Stimulated activated CD4-positive, alpha-beta T cell treated with anti-CD3 and anti-CD28 coated beads, Interleukin-4, amount 100 ng/mL, for 48 hours (primary cell): ENCODE measurements at places on chromosomes 2 and 18.

- DNase-seq, result no peak
Measured at GRCh38 chr2:101677658-101678057, 19.8 kb upstream of the MAP4K4 start.

DNA sequence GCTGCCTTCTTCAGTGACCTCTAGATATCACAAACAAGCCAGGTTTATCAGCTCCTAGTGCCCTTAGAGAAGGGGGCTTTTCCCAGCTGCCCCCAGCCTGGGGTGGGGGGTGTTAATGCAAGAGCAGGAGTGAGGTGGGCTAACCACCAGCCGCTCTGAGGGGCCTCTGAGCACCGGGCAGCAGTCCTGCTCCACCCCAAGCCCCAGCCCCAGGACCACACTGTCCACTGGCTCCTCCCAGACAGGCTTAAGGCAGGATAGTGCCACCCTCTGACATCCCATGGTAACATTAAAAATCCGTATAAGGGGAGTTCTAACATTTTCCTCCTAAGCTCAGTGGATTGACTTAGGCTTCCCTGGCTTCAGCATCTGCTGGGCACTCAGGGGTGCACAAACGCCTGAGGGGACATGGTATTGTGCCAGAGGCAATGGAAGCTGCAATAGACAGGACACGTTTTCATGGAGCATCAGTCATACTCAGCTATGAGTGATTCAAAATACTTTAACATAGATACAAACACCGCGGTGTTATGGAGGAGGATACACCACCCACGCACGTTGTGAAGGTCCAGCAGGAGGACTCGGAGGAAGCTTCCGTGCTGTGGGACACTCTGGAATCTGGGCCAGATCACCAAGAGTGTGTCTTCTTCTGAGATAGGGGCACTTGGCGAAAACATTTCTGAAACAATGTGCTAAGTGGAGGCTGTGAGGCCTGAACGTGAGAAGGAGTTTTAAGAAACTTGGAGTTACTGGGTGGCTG lies 112.7 kb upstream of the EPC2 start:
- no peak for DNase-seq

GRCh38 chr2:9770308-9771100 lies 72.8 kb upstream of the TAF1B start:
- peak; percentile 42 for DNase-seq

DNA sequence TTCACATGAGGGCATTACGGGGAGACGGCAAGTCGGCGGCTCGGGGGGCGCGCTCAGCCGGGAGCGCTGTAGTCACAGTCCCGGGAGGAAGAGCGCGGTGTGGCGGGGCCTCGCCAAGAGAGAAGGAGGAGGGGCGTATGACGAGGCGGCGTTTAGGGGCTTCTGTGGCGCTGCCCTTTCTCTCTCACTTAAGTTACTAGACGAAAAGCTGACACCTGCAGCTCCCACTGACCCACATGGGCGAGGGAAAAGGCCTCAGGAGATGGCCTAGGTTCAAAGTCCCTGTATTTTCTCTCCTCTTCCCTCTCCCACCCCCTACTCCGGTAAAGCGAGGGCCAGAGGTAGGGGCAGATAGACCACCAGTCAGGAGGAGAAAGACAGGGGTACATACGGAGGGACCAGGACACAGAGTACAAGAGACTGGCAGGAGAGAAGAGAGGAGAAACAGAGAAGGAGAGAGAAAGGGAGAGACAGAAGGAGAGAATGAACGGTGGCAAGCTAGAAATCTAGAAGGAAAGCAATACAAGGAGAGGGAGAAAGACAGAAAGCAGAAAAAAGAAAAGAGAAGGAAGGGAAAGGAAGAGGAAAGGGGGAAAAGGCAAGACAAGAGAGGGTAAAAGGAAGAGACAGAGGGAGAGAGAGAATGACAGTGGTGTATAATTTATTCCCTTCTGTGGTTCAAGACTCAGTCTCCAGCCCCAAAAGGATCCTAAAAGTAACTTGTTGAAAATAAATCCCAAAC lies 3.8 kb downstream of the SIX2 start:
- DNase-seq, result no peak

- no peak for DNase-seq
Measured at GRCh38 chr18:36470896-36471295, 173.4 kb downstream of the FHOD3 start.

DNA sequence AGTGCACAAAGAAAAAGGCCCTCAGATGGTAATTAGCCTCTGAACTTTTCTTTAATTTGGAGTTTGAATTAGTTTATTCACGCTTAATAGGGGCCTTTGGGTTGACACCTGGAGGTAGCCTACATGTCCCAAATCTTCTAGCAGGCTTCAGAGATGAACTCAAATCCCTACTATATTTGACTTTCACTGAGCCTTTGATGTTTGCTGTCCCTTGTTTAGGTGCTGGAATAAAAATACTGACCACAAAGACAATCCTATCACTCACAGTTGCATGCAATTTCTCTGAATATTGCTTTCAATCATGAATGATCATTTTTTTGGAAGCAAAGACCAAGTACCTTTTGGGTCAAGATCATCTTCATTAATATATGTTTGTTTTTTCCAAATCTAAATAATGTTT lies 564.0 kb upstream of the FANCL start:
- no peak for DNase-seq

DNA sequence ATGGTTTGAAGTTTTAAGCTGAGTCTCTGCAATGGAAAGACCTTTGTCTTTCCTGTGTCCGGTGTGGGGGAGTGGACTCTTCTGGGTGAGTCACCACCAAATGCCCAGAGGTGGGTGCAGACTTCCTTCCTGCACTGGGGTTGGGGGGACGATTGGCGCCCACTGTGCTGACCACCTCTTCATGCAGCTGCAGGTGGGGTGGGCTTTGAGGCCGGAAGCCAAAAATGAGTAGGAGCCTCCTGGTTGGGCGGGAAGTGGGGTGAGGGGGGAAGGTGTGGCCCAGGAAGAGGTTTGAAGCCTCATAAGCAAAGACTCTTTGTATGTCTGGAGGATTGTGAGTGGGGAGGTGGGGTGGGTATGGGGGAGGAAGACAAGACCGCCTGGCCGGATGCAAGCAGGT lies 27.6 kb downstream of the PAX8 start:
- no peak for DNase-seq

DNA sequence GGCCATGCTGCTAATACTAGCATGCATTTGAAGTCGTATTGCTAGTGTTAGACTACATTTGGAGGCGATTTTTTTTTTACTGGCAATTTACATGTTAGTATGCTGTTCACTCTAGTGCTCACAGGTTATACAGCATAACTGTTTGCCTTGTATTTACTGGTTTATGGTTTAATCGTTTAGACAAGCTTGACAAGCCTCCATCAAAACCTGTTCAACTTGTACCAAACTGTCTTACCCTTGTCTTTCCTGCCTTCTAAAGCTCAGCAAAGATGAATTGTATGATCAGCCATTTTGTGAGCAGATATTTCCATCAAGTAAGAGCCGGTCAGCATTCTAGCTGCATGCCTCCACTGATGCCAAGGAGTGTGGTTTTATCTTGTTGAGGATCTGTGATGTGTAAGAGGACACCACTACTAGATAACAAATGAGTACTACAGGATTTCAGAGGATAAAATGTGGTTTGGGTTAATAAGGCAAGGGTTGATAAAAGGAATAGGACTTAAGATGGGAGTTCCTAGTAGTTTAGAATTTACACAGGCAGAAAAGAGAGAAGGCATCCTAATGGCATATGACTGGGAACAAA lies 68.4 kb upstream of the ITM2C start:
- no peak for DNase-seq

GRCh38 chr2:113025737-113026136 lies 20.5 kb downstream of the IL36A start:
- no peak for DNase-seq

DNA sequence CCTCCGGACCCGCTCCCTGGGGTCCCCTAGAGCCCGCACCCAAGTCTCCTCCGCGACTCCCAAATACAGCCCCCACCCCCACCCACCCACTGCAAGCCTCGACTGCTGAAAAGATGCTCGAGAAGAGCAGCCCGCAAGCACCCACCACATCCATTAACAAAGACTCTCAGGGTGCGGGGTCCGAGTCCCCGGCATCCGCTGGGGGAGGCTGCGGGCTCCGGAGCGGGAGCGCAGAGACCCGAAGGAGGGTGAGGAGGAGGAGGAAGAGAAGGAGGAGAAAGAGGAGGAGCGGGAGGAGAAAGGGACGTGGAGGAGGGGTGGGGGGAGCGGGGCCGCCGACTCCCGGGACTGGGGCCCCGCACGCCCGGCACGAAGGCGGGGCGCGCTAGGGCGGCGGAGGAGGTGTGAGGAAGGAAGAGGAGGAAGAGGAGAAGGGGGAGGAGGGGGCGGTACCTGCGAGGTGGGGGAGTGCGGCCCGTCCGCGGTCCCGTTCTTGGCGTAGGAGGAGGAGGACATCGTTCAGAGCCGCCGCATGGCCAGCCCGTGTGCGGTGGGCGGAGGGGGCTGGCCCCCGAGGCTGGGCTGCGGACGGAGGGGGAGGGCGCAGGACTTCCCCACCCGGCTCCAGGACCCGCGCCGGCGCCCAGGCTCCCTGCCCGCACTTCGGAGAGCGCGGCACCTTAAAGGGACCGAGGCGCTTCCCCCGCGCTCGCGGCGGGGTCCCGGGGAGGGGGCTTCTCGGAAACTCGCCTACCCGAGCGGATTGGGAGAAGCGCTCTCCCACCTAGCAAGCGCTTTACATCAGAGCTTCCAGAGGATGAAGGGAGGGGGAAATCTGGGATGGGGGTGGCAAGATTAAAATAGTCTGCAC lies at the start of gene CACNB4:
Gene CACNB4, minus strand, starts transcription at position 549 of the 871 bp plus-strand sequence.
- DNase-seq, result no peak

DNA sequence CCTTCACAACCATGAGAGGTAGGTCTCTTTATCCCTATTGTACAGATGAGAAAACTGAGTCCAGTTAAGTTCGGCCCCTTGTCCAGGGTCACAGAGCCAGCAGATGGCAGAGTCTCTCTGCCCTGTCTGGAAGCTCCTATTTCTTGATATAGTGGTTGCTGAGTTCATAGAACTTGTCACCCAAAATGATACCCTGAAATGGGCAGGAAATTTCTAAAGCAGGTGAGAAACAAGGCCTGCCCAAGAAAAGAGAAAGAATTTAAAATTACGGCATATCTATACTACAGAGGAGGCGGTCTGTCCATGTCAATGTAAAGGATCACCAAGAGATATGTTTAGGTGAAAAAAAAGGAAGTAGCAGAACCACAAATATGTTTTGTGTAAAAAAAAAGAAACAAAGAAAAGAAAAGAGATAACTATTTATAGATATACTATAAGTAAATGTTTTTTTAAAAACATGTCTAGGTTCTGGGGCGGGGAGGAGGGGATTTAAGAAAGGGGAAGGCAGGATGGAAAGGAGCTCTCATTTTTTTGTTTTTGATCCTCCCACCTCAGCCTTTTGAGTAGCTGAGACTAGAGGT lies 39.8 kb downstream of the MYO7B start:
- DNase-seq, result no peak

DNA sequence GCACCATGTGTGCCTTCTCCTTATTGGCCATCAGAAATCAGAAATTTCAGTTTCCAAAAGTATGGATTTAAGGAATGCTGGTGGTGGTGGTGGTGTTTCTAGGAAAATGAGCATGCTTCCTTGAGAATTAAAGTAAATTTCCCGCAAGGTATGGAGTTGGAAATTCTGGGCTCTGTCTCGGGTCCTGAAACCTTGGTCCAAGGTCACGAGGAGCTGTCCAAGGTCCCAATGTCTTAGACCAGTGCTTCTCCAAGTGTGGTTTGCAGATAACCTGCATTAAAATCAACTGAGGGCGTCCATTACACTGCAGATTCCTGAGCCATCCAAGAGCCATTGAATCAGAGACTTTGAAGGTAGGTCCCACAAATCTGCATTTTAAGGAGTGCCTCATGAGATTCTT lies 210.9 kb upstream of the PKDCC start:
- no peak for DNase-seq

DNA sequence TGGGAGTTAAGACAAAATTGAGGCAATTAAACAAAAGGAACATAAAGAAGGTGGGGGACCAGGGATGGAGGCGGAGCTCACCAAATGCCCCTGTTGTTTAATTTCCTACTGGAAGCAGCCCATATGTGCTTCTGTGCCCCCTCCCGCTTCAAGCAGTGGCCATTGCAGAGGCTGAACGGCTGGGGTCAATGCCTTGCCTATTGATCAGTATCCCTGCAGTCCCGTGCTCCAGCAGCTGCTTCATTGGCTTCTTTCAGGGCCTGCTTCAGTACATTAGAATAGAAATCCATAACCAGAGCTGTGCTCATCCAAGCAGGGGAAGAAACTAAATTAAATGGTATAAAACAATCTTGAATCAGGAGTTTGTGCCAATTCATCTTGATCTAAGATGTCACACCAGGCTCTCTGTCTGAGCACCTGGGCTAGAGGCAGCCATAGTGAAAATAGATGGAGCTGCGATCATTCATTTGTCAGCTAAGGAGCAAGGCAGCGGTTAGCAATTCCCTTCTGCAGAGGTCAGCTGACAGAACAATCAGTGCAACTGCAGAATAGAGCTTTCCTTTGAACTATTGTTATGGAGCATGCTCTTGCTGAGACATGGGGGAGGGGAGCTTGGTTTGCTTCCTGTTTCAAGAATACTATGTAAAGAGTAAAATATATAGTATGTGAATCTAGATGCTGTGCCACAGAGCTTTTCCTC lies 222.4 kb downstream of the WDR7 start:
- DNase-seq, result no peak
